ENCODE measurements at places on chromosomes 3 and 15.

- no peak for DNase-seq
Measured at GRCh38 chr3:170829546-170830272, 40.3 kb downstream of the RPL22L1 start.

DNA sequence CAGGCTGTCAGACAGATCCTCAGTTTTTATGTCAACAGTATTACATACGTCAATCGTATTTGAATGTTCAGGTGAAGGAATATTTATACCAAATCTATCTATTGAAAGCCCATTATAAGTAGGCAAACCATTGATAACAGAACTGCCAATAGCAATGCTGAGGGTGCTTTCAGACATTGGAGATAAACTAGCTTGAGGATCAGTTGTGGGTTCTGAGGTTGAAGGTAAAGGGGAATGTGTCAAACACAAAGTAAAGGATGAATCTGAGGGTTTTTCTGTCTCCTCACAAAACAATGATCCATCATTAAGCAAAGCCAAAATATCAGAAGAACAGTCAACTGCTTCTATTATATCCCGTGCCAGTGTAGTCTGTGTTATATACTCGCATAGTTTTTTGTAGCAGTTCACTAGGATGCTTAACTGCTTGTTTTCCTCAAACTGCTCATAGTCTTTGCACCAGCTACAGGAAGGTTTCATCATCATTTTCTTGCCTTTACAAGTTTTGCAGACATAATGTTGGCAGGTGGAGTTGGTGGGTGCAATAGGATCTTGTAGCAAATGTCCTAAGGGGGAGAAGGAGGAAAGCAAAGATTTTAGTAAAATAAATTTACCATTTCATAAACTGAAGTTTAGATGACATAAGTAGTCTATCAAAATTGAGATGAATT, 43.8 kb downstream of the MSL2 start:
- DNase-seq, result no peak

- DNase-seq, result no peak
Measured at GRCh38 chr15:73746883-73747282, 6.3 kb downstream of the INSYN1 start.

- no peak for DNase-seq
Measured at GRCh38 chr15:70308735-70309434, 211.2 kb upstream of the TLE3 start.

GRCh38 chr15:69298697-69299441, at the start of gene PAQR5:
Gene PAQR5, plus strand, starts transcription at chr15:69298912. Its CDS starts 61,169 bp downstream, at chr15:69360081.
- no peak for DNase-seq

GRCh38 chr3:120357807-120358206, 8.7 kb upstream of the LRRC58 start:
- no peak for DNase-seq

GRCh38 chr3:136672457-136672856, 79.7 kb downstream of the STAG1 start:
- DNase-seq, result no peak

DNA sequence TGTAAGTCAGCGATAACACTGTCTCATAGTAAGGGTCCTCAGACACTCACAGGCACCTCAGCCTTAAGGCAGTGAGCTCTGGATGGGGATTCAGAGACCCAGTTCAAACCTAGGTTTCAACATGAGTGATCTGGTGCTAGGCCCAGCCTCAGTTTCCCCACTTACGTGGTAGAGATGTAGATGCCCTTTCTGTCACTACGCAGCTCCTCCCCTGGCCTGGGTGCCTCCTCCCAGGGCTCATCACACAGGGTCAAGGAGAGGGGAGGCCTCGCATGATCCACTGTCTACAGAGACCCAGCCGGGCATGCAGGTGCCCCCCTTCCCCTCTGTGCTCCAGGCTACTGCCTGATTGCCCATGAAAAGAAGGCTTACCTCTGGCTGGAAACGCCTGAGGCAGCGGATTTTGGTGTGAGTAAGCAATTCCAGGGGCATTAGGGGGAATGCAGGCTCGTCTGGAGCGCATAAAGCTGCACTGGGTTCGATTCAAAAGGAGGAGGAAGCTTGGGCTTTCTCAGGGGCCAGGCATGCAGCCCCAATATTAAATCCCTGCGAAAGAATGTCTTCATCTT, 69.8 kb upstream of the ANKRD34C start:
- no peak for DNase-seq

DNA sequence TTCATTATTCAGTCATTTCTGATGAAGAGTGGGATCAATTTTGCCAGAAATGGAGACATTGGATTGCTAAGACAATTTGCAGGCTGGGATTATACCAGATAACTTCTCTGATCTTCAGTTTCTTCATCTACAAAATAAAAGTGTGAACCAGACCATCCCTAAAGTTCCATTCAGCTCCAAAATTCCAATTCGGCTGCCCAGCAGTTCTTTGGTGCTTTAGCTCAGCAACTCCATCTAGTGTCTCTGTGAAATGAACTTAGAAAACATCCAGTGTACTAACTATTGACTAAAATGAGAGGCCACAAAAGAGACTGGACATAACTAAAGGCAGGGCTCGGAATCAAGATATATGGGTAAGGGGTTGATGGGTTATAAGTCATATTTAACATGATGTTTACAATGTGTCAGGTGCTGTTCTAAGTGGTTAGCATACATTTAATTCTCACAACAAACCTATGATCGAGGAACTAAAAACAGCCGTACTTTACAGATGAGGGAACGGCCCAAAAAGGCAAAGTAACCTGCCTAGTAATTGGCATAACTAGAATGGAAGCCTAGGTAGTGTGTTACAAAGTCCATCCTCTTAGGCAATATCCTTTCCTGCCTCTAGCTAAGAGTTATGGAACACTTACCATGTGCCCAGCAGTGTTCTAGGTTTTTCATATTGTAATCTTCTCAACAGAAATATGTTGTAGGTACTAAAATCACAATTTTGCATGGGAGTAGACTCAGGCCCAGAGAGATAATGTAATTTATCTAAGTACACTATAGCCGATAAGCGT, 17.0 kb downstream of the THAP10 start:
- no peak for DNase-seq

DNA sequence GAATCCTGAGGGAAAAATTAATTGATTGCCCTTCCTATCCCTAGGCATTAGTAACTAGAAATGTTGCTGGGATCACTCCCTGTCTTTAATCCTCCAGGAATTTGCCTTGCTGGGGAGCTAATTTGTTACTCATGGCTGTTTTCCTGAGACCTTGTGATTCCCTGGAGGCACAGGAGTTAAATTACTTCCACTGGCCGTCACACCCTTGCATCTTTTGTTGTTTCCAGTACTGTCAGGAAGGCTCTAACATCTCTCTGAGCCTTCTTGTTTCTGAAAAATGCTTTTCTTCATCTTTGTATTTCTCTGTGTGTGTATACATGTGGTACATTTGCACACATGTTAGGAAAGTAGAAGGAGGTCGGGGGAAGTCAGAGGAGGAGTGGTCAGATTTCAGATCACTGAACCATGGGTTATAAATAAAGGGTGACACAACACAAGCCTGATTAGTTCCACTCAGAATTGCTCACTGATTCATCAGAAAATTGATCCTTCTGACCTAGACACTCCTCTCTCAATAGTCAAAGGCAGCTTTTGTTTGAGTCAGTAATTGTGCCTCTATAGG, 23.5 kb upstream of the LRRFIP2 start:
- DNase-seq, result no peak

DNA sequence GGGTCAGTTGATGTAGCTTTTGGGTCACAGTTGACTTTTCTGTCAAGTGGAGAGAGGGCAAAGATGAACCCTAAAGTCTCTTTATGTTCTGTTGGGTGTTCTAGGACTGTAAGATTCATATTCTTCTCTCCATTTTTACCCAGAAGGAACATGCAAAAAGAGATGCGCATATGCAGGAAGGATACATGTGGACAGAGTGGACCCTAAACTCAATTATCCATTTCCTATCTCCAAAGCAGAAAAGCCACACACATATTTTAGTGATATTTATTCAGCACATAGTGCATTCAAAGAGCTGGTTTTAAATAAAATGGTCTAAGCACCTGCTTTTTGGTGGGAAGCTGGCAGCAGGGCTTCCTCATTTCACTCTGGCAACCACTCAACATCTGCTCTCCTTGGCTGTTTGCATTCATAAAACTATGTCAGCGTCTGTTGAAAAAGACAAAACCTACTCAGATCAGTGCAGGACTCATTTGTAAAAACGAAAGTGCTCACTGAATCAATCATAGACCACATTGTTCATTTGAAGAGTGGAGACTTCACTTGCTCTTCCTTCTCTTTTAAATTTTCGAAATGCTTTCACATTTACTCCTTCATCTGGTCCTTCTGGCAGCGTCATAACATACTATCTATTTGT, 96.6 kb downstream of the SEMA6D start:
- no peak for DNase-seq

DNA sequence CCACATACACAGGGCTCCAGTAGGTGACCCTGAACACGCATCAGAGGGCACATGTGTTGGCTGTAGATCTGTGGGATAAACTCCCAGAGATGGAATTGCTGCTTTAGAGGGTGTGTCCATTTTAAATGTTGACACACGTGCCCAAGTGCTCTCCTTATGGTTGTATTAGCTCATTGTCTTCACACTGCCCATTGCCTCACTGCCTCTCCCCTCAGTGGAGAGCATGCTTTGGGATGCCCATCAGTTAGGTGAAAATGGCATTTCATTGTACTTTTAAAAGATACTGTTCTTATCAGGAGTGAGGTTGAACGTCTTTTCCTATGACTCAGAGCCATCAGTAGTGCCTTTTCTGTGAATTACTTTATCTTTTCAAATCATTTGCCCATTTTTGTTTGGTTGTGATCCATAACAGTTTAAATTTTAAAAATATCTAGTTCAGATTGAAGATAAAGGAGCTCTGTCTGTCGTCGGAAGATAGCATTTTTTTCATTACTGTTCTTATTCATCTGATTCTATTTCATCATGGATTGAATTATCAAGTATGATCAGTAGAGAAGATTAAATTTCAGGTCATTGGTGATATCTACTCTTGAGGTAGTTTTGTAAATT, 120.7 kb downstream of the CHDH start:
- DNase-seq, result no peak

GRCh38 chr3:107025961-107026360, 351.3 kb upstream of the CCDC54 start:
- no peak for DNase-seq

DNA sequence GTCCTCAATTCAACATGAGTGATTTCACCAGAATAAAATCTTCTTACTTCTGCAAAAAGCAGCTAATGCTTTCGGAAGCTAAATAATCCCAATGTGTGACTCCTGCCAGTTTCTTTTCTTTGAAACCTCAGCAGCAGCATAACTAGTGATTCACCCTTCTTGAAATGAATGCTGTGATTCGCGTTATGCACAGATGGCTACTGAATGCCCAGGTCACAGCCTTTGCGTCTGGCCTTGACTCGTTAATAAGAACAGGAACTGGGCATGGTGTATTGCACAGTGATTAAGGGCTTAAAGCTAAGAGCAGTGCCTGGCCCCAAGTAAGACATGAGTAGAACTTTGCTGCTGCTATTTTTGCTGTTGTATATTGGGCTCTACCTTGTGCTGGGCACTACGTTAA, 19.0 kb downstream of the CGNL1 start:
- DNase-seq, result no peak

GRCh38 chr3:100045696-100046095, 68.6 kb downstream of the FILIP1L start:
- no peak for DNase-seq

DNA sequence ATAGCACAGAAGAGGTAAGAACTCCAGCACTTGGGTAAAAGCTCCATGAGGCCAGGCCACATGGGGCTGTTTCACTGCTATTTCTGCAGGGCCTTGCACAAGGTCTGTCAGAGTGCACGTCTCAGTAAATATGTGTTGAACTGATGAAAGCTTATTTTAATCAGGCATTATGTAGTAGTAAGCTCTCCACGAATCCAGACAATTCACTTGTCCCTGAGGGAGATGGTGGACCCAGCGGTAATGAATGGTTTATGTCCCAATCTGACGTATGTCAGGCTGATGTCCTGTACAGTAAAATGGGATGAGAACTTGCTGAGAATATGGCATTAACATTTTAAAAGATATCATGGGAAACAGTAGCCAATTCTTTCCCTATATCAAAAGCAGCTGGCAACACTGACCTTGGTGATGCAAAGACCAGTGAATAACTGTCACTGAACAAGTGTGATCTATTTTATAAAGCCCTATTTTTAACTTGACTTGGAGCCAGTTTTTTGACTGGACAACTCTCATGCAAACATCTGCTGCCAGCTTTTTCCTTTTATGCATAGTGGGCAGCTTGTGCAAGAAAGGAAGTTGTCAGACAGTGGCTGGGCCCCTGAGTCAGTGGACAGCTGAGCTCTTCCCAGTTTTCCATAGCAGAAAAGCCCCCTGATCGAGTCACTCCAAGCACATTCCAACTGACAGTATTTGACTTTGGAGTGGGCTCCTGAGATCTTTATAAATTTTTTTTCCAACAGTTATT, 519.8 kb upstream of the MDFIC2 start:
- no peak for DNase-seq

- DNase-seq, result no peak
Measured at GRCh38 chr3:119084371-119085069, 49.9 kb upstream of the IGSF11 start.

GRCh38 chr3:109081746-109082510, 36.0 kb downstream of the MORC1 start:
- DNase-seq, result no peak

DNA sequence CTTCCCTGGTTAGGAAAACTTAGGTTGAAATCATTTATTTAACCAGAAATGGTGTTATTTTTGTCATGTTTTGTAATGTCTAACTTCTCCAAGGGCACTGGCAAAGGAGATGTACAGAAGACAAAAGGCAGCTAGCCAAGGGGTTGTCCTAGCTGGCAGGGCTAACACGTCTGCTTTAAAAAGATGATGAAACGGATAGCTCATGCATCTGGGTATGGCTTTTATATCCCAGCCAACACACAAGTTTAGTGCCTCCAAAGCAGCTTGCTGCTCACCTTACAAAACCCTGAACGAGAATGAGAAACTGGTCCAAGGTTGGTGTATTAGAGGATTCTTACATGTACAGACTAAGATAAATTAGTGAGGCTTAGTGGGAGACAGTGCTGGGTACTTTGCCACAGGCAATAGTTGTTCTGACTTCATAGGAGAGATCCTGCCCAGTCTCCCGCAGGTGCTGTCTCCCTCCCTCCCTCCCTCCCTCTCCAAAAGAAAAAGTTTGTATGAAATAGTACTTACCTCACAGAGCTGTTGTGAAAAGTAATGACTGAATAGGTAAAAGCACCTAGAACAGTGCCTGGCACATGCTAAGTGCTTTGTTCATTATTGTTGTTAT, 47.8 kb downstream of the KCNMB2 start:
- DNase-seq, result no peak
